ENCODE measurements at places on chromosomes 3 and 15.

- no peak for DNase-seq
Measured at GRCh38 chr3:31277582-31277981, 255.1 kb upstream of the STT3B start.

- no peak for DNase-seq
Measured at GRCh38 chr3:133931084-133931483, 35.4 kb upstream of the RAB6B start.

DNA sequence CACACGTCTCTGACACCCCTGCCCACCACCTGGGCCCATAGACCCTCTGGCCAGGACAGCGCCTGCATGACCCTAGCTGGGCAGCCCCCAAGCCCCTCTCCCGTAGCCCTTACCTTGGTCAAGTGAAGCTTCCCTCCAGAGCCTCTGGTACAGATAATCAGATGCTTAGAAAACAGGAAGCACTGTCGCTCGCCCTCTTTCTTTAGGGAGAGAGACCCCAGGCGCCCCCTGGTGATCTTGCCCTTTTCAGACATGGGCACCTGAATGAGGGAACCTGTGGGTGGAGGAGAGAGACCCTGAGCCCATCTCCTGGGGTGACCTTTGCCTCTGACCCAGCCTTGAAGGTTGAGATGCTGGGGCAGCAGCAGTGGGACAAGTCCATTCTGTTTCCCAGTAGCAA, 65.4 kb downstream of the RASGRF1 start:
- no peak for DNase-seq

DNA sequence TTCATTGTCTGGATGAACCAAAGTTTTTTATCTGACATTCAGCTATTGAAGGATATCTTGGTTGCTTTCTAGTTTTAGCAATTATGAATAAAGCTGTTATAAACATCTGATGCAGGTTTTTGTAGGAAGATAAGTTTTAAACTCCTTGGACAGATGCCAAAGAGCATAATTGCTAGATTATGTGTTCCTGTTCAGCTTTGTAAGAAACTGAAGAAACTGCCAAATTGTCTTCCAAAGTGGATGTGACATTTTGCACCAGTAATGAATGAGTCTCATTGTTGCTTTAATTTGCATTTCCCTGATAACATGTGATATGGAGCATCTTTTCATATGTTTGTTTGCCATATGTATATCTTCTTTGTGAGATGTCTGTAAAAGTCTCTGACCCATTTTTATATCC, 239.9 kb upstream of the TTC14 start:
- DNase-seq, result no peak

- DNase-seq, result no peak
Measured at GRCh38 chr3:42855547-42856380, 19.9 kb downstream of the CYP8B1 start.

GRCh38 chr3:11717301-11717700, 73.6 kb upstream of the VGLL4 start:
- DNase-seq, result no peak

DNA sequence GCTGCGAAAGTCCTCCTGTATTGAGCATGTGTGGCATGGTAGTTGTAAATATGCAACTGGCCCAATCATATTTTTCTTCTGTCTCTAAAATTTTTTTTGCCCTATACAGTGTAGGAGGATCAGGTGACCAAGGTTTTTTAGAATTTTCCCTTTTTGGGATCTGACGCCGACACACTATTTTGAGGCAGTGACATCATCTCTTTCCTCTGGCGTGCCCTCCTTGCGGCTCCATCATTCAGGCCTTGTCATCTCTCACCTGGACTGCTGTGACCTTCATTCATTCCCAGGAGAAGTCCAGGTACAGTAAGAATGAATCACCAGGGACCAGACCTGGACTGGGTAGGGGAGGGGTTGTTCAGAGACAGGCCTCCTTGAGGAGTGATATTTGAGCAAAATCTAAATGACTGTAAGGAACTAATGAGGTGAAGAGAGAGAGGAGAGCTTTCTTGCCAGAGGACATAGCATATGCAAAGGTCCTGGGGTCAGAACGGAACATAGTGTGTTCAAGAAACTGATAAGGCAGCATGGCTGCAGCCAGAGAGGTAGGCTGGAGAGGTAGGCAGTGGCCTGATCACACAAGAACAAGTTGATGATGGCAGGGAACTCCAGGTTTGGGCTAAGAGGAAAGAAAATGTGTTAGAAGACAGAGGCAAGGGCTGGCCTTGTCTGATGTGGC, 38.7 kb downstream of the ARNT2 start:
- DNase-seq, result no peak

GRCh38 chr3:67292356-67293121, 294.4 kb downstream of the KBTBD8 start:
- no peak for DNase-seq

GRCh38 chr3:32432711-32433530, 41.3 kb downstream of the CMTM7 start:
- peak; percentile 37 for DNase-seq

DNA sequence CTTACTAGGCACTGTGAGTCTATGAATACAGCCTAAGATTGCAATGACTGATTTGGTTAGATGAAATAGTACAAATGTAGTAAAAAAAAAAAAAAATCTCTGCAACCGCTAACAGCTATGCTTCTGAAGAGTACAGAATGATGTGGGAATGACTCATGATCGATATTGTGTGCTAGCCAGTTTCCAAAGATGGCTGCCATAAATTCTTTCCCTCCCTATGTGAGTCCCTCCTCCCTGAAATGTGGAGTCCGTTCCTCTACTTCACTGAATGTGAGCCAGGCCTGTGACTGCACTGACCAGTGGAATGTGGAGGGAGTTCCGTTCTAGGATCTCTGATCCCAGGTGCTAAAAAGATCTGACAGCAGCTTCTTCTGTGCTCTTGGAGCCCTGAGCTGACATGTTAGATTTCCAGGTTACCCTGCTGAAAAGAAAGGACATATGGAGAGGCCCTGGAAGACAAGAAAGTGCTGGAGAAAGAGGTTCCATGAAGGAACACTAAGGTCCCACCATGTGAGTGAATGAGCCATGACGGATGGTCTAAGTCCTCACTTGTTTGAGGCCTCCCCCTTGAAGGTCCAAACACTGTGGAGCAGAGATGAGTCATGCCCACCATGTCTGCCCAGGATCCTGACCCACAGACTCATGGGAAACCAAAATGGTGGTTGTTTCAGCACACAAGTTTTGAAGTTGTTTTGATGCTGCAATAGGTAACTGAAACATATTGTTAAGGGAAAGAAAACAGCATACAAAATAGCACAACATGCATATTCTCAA, 46.3 kb downstream of the DGKG start:
- no peak for DNase-seq

DNA sequence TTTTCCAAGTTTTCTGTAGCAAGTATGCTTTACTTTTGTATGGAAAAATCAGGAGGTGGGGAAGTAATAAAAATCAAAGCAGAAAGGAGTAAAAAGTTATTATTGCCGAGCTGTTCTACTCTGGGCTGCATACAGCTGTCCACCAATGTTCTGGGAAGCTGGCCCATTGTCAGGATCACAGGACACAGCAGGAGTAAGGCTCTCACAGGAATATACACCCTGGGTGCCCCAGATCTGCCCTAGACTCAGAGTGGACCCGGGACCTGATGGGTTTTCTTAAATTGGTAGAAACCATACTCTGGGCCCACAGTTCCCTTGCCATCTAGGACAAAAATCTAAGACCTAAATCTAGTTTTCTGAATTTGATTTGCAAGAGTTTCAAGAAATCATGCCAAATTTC, 60.4 kb downstream of the TNIK start:
- DNase-seq, result no peak

DNA sequence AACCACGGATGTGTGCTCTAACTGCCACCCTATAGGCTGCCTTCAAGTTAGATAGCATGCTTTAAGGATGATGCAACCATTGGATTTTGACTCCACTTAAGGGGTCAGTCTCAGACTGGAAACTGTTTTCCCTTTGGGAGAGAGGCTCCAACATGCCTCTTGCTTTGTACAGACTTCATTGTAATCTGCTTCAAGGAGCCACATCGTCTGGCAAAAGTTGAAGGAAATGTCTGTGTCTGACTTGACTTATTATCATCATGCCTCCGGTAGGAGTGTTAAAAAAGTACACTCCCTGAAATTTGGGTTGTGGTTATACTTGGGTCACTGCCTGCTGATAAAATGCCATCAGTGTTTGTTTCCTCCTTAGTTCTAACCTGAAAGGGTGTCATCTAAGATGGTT, 245.4 kb upstream of the CDIN1 start:
- DNase-seq, result no peak

DNA sequence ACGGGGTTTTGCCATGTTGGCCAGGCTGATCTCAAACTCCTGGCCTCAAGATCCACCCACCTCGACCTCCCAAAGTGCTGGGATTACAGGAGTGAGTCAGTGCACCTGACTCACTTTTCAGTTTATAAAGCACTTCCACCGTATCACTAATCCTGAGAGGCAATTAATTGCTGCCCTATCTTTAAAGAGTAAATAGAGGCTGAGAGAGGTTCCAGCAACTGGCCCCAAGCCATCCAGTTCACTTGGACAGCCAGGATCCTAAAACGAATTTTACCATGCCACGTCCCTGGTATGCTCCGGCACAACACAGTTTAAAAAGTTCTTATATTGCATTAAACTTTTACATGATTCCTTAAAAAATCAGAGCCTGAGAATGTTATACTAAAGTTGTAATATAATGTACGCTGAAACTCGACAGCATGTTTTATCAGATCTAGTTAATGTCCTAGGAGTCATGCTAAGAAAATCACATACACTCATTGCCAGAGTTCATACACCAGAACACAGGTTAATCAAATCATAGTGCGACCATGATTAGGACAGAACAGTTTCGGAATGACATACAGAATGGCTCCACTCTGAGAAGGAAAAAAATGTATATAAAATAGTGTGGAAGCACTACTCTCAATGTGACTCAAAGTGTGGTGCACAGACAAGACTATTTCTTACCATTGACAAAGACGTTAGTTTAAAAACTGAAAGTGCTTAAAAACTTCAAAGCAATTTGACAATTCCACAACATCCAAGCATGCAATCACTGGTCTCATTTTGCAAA, 125.4 kb downstream of the ULK4 start:
- no peak for DNase-seq

DNA sequence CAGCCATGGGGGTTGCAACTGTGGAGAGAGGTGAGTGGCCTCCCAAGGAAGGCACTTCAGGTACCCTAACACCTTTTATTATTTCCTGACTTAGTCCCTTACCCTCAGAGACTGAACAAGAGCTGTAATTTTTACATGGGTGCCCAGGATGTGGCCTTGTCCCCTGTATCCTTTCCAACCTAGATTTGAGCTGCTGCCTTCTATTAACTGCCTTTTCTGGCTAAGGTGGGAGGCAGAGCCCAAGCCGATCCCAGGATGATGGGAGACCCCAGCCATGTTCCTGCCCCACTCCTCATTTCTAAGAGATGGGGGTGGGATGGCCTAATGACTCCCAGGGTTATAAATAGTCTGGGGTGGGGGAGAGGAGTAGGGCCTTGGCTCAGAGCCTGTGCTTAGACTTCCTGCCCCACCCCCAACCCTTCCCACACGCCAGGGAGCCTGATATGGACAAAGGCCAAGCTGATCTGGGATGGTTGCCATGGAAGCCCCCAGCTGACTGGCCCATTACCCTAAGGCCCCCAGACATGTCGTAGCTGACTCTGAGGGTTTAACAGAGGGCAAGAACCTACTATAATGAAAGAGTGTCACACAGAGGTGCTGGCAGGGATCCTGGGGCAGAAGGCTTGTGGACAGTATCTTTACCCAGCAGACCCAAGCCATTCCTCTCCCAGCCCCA, 1.9 kb downstream of the KLHDC8B start:
- DNase-seq, result no peak

- no peak for DNase-seq
Measured at GRCh38 chr3:7205535-7205934, 344.6 kb downstream of the GRM7 start.

- DNase-seq, result no peak
Measured at GRCh38 chr3:130991126-130991525, 35.5 kb downstream of the ASTE1 start.

GRCh38 chr15:39344662-39345141, 236.2 kb upstream of the THBS1 start:
- no peak for DNase-seq

- DNase-seq, result no peak
Measured at GRCh38 chr3:34106879-34107278, 308.4 kb downstream of the PDCD6IP start.

- DNase-seq, result no peak
Measured at GRCh38 chr15:29919380-29919881, 97.2 kb upstream of the TJP1 start.

DNA sequence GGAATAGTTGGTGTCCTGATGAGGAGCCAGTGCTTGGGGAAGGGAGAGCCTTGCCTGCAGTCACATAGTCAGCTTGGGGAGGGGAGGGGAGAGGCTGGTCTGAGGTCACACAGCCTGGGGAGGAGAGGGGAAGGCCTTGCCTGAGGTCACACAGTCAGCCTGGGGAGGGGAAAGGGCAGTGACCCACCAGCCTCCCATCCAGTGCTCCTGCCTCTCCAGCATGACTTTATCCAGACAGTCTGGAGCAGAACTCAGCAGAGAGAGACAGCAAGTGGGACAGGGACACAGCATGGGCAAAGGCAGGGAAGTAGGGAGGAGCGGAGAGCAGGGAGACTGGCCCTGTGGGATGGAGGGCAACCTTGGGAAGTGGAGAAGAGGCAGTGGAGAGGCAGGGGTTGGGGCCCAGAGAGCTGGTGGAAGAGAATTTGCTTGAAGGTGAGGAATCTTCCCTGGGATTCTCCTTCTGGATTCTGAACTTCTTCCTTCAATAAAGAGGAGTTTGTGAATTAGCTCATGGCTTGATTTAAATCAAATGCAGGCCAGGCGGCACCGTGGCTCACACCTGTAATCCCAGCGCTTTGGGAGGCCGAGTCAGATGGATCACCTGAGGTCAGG, 64.5 kb downstream of the CORO2B start:
- DNase-seq, result no peak

Data from activated CD4-positive, alpha-beta T cell treated with anti-CD3 and anti-CD28 coated beads for 4 hours (primary cell).